ENCODE measurements at places on chromosomes 7 and 10.
A peak's percentile ranks its signal among the peaks of the same experiment; 100 is the strongest.

DNA sequence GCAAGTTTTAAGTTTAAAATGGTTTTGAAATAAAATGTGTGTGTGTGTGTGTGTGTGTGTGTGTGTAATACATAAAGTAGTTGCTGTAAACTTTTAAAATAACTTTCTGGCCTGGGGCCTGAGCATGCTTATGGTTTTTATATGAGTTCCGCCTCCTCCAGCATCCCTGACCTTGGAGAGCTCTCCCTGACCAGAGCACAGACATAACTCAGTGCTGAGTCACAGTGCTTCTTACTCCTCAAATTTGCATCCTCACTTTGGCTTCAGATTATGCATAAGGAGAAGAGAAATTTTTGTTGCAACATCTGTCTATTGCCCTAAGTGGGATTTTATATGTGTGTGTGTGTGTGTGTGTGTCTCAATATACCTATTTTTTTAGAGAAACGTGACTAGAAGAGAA lies 200.8 kb downstream of the ELMO1 start:
- no peak for DNase-seq

DNA sequence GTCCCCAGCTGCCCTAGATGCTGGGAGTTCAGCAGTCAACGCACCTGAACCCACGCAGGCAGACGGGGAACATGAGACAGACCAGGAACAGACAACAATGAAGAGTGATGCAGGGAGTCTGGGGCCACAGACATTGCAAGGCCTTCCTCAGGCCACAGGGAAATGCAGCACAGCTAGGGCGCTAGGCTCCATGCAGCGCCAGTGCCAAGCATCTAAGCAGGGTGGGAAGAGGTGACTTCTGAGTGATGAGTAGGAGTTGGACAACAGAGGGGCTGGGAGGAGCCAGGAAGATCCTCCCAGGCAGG lies 7.7 kb upstream of the RET start:
- no peak for DNase-seq

DNA sequence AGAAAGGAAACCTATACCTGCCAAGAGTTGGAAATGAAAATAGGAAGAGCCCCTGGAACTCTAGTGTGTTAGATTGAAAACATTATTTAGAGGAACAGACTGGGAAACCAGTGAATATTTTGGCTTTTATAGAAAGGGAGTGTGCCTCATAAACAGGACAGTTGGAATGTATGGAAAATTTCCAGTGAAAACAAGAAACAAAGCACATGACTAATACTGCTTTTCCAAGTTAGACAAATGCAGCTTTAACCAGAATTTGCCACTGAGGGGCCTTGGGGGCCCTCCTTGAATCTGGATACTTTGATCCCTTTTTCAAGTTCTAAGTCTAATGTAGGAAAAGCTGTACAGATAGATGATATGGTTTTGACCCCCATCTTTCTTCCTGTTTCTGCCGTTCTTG lies 21.2 kb downstream of the ITGB8 start:
- no peak for DNase-seq

GRCh38 chr7:51316666-51317581 lies at the start of gene COBL:
Gene COBL, minus strand, starts transcription at chr7:51316809. Its CDS starts 176 bp downstream, at chr7:51316633.
- DNase-seq: no peak

DNA sequence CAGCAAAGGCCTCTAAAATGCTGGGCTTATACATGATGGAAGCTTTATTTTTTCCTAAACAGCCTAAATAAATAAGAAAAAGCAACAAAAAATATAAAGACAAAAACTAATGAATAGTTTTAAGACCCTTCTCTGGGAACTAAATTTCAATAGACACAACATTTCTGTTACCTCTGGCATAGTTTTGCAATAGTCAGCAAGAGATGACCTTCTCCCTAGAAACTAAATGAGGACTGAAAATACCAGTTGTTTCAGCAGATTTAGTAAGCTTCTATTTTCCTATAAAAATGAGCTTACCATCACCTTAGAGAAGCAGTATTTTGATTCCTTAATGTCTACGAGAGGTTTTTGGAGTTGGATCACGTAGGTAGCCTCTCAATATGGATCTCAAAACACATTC lies 471.4 kb upstream of the NRP1 start:
- no peak for DNase-seq

DNA sequence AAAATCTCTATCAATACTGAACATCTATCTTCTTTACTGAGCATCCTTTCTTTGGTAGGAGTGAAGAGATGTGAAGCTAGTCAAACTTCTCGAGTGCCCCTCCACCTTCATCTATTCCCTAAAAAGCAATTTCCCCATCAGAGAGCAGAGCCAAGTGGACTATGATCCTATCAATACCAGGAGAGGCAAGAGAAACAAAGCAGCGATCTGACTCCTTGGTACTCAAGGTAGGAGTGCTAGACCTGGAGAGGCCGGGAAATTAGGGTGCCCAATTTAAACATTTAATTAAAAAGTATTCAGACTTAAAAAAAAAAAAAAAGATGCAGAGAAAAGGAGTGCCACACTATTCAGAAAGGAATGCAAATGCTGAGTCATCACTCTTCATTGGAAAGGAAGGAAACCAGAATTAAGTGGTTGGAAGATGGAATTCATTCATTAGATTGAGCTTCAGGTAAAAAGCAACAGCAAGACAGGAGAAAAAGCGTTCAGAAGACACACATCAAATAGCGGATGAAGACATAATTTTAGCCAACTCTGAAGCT lies 1.6 kb downstream of the TIAL1 start:
- DNase-seq: no peak

DNA sequence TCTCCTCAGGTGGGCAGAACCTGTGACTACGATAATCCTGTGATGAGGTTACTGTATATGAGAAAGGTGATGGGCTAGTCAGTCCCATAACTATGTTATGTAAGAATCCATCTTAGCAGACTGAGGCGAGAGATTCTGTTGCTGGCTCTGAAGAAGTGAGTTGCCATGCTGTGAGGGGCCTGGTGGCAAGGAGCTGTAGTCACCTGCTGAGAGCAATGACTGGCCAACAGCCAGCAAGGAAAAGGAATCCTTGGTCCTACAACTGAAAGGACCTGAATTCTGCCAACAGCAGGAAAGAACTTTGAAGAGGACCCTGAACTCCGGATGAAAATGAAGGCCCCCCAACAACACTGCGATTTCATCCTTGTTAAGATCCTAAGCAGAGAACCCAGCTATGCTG lies 31.0 kb upstream of the DNAJB12 start:
- DNase-seq: no peak

- no peak for DNase-seq
These were observed 219.2 kb upstream of the ZNF32 start for GRCh38 chr10:43867667-43868565.

GRCh38 chr7:4820405-4820966 lies 41.3 kb downstream of the PAPOLB start:
- DNase-seq: no peak

GRCh38 chr10:79239275-79239779 lies 107.9 kb upstream of the PPIF start:
- peak; percentile 60 for DNase-seq

- DNase-seq: no peak
These were observed 113.7 kb downstream of the LHPP start for GRCh38 chr10:124575107-124576035.

GRCh38 chr10:28094121-28094520 lies 95.2 kb upstream of the ODAD2 start:
- DNase-seq: no peak

GRCh38 chr10:94443549-94443948 lies 41.2 kb downstream of the TBC1D12 start:
- DNase-seq: no peak

DNA sequence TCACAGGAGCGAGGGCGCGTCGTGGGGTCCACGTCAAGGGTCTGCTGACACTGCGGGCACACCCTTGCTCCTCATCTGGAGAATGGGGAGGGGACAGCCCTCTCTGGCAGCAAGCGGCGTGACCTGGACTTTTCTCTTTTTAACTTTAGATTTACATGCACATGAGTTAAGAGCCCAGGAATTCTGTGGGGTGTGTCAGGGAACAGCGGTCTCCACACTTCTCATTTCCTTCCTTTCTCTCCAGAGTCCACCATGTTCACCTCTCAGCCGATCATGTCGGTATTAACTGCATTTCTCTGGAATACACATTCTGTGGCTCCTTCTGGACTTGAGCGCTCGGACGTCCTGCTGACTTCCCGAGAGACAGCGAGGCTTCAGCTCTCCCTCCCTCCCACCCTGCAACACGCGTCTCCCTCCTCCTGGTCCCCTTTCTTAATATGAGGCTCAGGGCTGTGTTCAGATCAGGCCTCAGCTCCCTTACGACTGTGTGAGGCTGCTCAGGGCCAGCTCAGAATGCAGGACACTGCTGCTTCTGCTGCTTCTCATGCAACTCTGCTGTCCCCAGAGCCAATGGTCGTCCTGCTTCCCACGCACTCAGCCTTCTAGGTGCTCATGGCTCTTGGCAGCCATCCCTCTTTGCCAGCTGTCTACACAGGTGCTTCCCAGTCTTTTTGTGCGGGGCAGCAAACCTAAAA lies 261.3 kb downstream of the ELFN1 start:
- DNase-seq: no peak

DNA sequence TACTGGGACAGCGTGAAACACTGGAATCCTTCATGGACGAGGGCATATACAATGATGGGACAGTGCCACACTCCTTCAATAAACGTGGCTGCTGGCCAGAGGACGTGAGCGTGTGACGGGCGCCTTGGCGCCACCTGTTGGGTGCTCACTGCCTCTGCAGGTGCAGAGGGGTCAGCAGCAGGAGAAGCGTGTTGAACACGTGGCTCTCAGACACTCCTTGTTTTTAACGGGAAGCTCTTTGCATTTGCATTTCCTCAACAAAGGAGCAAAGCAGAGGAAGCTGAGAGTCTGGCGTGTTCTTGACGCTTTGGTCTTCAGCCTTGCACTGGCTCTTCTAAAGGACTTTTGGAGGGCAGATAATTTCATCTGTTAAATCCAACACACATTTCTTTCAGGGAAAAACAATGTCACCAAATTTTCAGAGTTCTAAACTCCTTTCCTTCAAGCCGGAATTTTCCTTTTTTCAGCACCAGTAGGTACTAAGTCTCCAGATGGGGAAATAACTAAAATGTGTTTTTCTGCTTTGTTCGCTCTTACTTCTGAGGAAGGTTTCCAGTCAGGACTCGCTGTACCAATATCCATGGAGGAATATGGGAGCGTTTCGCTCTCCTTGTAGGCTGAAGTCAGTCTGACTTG lies 2.9 kb upstream of the GET4 start:
- DNase-seq: peak; percentile 72

- no peak for DNase-seq
These were observed 2.1 kb downstream of the FAM24B start for GRCh38 chr10:122877264-122877663.

DNA sequence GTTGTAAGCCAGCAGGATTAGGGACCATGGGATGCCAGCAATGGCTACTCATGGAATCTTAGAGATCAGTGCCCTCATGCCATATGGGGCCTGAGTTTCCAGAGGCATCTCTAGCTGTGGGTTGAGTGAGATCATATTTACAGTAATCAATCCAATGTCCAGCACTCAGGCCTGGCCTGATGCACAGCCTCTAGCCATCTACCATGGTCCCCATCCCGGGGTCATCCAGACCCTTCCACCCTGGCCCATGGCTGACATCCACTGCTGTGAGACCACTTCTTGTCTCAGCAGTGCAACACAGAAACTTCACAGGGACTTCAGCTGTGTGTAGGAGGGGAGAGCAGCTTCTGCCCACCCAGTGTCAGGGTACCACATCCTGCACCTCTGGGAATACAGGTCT lies 6.5 kb upstream of the ADCY1 start:
- DNase-seq: no peak

DNA sequence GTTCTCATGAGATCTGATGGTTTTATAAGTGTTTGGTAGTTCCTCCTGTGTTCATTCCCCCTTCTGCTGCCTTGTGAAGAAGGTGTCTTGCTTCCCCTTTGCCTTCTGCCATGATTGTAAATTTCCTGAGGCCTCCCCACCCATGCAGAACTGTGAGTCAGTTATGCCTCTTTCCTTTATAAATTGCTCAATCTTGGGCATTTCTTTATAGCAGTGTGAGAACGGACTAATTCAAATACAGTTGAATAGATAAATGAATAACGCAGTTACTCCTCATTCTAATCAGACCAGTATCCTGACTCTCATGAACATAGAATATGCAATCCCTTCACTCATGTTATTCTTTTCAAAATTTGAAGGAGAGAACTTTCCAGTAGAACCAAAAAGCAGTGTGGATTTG lies 375.0 kb upstream of the FZD8 start:
- DNase-seq: no peak

GRCh38 chr7:81560708-81561107 lies 209.1 kb downstream of the HGF start:
- no peak for DNase-seq

DNA sequence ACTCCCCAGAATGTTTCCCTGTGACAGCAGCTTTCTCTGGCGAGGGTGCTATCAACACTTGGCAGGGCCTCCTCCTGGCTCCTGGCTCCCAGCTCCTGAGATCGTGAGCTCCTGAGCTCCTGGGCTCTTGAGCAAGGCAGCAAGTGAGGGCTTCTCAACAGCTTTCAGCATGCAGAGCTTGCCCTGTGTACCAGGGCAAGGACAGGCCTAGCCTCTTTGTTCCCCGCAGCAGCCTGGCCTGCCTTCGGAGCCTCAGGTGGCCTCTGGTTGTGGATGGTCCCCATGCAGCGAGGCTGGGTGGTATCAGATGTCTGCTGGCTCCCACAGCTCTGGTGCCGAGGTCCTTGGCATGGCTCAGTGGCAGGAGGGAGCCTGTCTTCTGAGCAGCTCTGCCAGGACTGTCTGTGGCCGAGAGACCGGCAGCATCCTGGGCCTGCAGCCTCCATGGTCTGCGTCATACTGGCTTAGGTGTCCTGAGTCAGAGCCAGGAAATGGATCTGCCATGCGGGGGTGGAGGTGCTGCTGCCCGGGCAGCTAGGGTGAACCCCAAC lies 44.2 kb downstream of the ZMIZ1 start:
- no peak for DNase-seq

DNA sequence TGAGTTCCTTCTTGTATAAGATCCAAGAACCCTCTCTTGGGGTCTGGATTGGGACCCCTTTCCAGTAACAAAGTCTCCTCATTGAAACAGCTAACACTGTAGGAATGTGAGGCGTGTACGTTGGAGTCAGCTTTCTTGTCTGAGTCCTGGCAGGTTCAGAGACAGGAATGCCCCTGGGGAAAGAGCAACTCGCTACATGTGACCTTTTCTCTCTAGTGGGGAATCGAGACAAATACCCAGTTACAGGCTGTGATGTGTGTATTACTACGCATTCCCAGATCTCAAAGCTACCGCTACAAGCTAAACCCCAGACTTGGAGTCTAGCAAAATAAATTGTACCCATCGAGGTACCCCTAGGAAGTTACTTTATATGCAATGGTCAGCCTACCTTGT lies 85.6 kb upstream of the FRMD4A start:
- DNase-seq: no peak

DNA sequence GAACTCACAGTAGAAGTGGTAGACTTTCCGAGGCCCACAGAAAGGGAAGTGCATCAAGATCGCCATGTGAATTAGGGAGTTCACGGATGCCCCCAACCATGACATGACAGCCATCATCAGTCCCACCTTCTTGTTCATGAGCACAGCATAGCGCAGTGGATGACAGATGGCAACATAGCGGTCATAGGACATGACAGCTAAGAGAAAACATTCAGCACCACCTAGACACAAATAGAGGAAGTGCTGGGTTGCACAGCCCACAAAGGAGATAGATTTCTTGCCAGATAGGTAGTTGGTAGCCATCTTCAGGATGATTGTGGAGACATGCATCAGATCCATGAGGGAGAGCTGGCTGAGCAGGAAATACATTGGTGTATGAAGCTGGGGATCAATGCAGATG lies 342 bp downstream of the OR2AE1 start:
- DNase-seq: no peak

Data from nucleus accumbens (tissue), 56 donors.